ENCODE measurements at places on chromosomes 6 and 20. TPM values are rescaled to one million over a fixed set of nuclear protein-coding genes. Genes with fewer than 3 reads are reported as not detected.
A peak's percentile ranks its signal among the peaks of the same experiment; 100 is the strongest.

The PPP1R16B gene
- total RNA-seq: 128 TPM

The KIFC1 gene
- total RNA-seq: 133 TPM

The LZTS3 gene
- 0.70 TPM for total RNA-seq

The OR2H1 gene
- total RNA-seq: not detected

The CDSN gene
- not detected for total RNA-seq

The SIRPG gene
- total RNA-seq: 93.8 TPM

The WFDC12 gene
- not detected for total RNA-seq

The NKX2-2 gene
- total RNA-seq: not detected

The FOXQ1 gene
- not detected for total RNA-seq

DNA sequence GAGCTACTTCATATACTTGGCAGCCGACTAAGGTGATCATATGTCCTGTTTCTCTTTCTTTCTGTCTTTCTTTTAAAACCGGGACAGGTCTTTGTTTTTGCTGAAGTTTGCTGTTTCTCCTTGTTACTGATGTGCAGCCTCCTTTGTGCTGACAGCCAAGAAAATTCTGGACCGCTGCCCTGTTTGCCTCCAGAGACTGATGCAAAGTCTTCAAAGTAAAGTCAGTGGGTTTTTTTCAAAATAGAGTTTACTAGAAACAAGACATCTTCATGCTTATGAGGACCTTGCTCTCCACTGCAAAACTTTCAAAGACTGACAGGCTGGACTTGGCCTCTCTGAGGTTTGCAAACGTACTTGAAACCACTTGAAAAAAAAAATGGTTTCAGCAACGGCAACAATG, 510.5 kb upstream of the MAP3K7 start:
- H3K27me3 ChIP-seq: no peaks in the 10 kb centered on the region
- no peaks in the 10 kb centered on the region for H3K36me3 ChIP-seq
- DNase-seq: no peak
- no peaks in the 10 kb centered on the region for H3K4me1 ChIP-seq

DNA sequence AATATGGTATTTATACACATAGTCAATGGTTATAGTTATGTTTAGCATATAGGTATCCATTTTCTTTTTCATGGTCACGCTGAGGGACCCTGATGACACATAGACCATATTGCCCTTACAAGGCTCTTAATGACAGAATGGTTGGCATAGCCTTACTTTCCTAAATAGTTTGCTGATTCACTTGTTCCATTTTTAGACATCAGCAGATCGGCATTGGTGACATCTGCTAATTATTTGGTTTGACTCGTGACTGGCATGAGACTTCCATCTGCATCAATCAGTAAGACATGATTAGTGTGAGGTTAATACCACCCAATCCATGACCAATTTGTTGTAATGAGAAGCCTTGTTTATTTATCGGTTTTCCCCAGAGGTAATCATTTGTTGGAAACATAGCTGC, 309.7 kb downstream of the ALDH8A1 start:
- peaks cover 22% of the 10 kb centered on the region for H3K4me1 ChIP-seq
- H3K4me3 ChIP-seq: no peak overlapping the region
- no peak for DNase-seq
- no peak overlapping the region for H3K27ac ChIP-seq

GRCh38 chr20:40652441-40652987, 36.5 kb downstream of the MAFB start:
- H3K27ac ChIP-seq: no peak overlapping the region
- no peaks in the 10 kb centered on the region for H3K4me1 ChIP-seq
- no peaks in the 10 kb centered on the region for H3K36me3 ChIP-seq
- H3K4me3 ChIP-seq: no peak overlapping the region
- H3K27me3 ChIP-seq: peaks cover 5% of the 10 kb centered on the region

- H3K27me3 ChIP-seq: peaks cover 12% of the 10 kb centered on the region
- no peaks in the 10 kb centered on the region for H3K4me1 ChIP-seq
- DNase-seq: no peak
- no peak overlapping the region for H3K27ac ChIP-seq
- H3K4me3 ChIP-seq: no peak overlapping the region
Measured at GRCh38 chr6:70225055-70225454, 77.8 kb downstream of the COL9A1 start.

- H3K27me3 ChIP-seq: peaks cover 2% of the 10 kb centered on the region
- no peaks in the 10 kb centered on the region for H3K4me1 ChIP-seq
- no peak for DNase-seq
Measured at GRCh38 chr6:167400482-167401138, 75.7 kb downstream of the TTLL2 start.

DNA sequence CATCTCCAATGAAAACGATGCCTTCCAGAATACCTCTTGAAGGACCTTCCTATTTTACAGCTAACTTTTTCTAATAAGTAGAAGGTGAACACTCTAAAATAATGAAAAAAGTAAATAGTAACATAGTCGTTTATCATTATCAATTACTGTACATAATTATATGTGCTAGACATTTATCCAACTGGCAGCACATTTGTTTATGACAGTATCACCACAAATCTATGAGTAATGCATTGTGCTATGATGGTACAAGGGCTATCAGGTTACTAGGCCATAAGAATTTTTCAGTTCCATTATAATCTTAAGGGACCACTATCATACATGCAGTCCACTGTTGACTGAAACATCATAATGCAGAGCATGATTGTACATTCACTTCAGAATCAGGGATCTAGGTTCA, 68.4 kb downstream of the ATG5 start:
- H3K4me1 ChIP-seq: peaks cover 2% of the 10 kb centered on the region
- no peak overlapping the region for H3K4me3 ChIP-seq
- H3K27me3 ChIP-seq: no peaks in the 10 kb centered on the region

- no peak overlapping the region for H3K4me3 ChIP-seq
- no peak overlapping the region for H3K27ac ChIP-seq
- H3K27me3 ChIP-seq: peaks cover 11% of the 10 kb centered on the region
- DNase-seq: no peak
Measured at GRCh38 chr20:36112112-36112511, 42.4 kb upstream of the EPB41L1 start.

DNA sequence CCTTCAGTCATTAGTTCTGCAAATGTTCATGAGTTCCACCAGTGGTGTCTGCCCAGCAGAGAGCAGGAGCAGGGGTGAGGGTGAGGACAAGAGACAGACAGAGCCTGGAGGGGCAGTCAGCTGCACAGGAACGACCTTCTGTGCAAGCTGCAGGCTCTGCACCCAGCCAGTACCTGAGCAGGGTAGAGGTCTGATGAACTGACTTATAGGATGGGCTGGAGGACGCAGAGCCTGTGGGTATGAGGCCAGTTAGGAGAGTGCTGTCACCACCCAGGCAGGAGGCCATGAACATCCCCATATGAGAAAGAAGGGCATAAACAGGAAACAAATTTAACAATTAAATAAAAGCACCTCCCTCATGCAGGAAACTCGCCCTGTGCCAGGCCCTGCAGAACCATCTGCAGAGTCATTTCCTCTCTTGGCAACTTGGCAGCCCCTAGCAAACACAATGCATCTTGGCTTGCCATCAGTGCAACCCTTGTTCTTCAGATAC, 17.9 kb downstream of the C6orf15 start:
- no peak overlapping the region for H3K4me3 ChIP-seq
- peaks cover 19% of the 10 kb centered on the region for H3K4me1 ChIP-seq

DNA sequence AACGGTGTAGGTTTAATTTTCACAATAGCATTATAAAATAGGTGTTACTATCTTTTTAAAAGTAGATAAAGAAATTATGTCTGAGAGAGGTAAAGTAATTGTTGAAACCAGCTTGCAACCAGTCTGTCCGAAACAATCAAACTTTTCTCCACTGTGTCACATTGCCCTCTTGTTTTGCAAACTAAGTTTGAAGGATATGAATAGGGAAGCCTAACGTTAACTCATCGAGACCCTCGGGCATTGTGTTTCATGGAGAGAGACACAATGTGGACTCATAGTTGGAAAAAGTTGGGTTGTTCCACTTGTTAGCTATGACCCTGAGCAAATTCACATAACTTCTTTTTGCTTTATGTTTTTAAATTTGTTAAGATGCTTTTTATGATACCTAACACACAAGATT, 254.4 kb upstream of the IMPG1 start:
- no peaks in the 10 kb centered on the region for H3K4me1 ChIP-seq
- H3K4me3 ChIP-seq: no peak overlapping the region
- H3K27ac ChIP-seq: no peak overlapping the region
- no peak for DNase-seq
- no peaks in the 10 kb centered on the region for H3K27me3 ChIP-seq

- H3K36me3 ChIP-seq: no peaks in the 10 kb centered on the region
- H3K27ac ChIP-seq: no peak overlapping the region
- no peak for DNase-seq
- H3K27me3 ChIP-seq: peaks cover 16% of the 10 kb centered on the region
- H3K4me1 ChIP-seq: no peaks in the 10 kb centered on the region
Measured at GRCh38 chr6:140052736-140053729, 678.6 kb upstream of the CITED2 start.

DNA sequence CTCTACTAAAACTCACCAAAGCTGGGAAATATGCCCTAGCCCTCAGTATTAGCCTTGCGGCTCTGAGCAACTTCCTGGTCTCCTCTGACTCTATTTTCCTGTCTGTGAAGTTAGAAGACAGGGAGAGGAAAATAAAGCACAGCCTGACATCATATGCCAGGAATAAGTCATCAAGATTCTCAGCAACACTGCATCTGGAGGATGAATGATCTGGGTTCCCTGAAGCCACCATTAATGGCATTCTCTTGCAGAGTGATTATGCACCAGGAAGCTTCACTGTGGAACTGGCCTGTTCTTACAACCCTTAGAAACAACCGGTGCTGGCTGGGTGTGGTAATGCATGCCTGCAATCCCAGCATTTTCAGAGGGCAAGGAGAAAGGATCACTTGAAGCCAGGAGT, 12.4 kb downstream of the ADGRF5 start:
- no peaks in the 10 kb centered on the region for H3K36me3 ChIP-seq
- no peaks in the 10 kb centered on the region for H3K4me1 ChIP-seq
- no peak overlapping the region for H3K4me3 ChIP-seq
- DNase-seq: no peak
- H3K27ac ChIP-seq: no peak overlapping the region
- no peaks in the 10 kb centered on the region for H3K27me3 ChIP-seq

- H3K27ac ChIP-seq: peak overlapping the region; percentile 71
- H3K36me3 ChIP-seq: peaks cover 7% of the 10 kb centered on the region
- no peak overlapping the region for H3K4me3 ChIP-seq
- no peaks in the 10 kb centered on the region for H3K27me3 ChIP-seq
Measured at GRCh38 chr6:159056003-159056402, 11.2 kb upstream of the TAGAP start.

DNA sequence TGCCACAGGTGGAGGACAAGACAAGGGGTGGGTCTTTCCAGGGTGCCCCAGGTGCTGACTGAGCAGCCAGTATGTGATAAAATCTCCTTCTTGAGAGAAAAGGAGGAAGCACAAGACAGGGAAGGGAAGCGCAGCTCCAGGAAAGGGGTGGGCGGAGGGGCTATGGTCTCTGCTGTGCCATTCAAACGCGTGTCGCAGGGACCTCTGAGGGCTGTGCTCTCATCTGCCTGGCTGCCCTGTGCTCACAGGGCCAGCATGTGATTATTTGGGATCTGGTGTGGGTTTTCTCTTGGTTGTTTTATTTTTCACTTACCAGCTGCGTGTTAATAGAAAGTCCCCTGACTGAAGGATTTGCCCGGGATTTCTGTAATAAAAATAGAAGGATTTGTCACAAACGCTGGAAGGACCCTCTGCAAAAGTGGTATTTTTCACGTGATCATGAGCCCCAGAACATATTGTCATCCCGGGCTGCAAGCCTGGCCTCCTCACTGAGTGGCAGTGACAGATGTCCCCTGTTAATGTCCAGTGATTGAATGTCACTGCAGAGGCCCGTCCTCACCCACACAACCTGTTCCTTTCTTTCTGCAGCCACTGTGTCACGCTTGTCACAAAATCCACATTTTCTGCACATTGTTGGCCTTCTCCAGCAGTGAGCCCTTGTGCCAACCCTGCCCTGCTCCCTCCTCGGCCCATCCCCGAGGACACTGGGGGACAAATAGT, 35.0 kb upstream of the VSX1 start:
- peaks cover 17% of the 10 kb centered on the region for H3K27me3 ChIP-seq
- no peaks in the 10 kb centered on the region for H3K4me1 ChIP-seq
- no peak for DNase-seq
- H3K27ac ChIP-seq: no peak overlapping the region
- no peak overlapping the region for H3K4me3 ChIP-seq

DNA sequence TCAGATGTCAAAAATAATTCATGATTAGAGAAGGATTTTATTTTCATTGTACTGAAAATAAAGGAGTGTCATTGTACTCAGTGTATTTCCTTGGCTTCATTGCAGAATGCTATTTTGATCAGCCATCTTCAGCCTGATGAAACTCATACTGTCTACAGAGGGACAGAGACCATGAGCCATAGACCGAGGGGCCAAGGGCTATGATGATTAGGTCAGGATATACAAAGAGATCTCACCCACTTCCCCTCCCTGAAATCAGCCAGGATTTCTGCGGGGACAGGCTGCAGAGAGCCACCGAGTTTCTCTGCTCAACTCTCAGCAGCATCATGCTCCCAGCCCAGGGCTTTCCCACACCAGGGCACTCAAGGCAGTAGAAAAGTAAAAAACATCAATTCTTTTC, 47.0 kb downstream of the ALDH8A1 start:
- H3K36me3 ChIP-seq: no peaks in the 10 kb centered on the region
- no peak overlapping the region for H3K4me3 ChIP-seq
- no peak for DNase-seq

DNA sequence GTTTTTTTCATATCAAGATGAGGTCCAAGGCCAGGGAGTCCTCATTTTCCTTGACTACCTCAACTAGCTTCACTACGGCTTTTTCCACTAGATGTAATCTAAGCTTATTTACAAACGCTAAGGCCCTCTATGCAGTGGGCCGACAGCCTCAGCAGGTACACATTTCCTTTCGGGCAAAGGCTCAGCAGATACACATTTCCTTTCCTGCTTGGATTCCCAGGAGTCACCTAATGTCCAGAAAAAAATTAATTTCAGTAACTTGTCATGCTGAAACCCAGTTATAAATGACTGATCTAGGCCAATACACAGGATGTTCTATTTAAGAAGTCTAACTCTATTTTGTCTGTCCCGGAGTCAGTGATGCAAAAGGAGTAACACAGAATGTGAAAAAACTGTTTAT, 7.2 kb upstream of the KIAA0408 start:
- H3K36me3 ChIP-seq: peaks cover 8% of the 10 kb centered on the region
- DNase-seq: no peak
- no peak overlapping the region for H3K27ac ChIP-seq

GRCh38 chr6:113939825-113940224, 31.1 kb downstream of the HDAC2 start:
- H3K27ac ChIP-seq: no peak overlapping the region
- no peak for DNase-seq
- H3K4me3 ChIP-seq: no peak overlapping the region
- H3K27me3 ChIP-seq: no peaks in the 10 kb centered on the region

GRCh38 chr20:34549291-34549928, 9.1 kb upstream of the MAP1LC3A start:
- no peak overlapping the region for H3K4me3 ChIP-seq
- no peaks in the 10 kb centered on the region for H3K27me3 ChIP-seq
- no peaks in the 10 kb centered on the region for H3K4me1 ChIP-seq
- no peak overlapping the region for H3K27ac ChIP-seq
